ENCODE measurements at places on chromosomes 2 and 18.

DNA sequence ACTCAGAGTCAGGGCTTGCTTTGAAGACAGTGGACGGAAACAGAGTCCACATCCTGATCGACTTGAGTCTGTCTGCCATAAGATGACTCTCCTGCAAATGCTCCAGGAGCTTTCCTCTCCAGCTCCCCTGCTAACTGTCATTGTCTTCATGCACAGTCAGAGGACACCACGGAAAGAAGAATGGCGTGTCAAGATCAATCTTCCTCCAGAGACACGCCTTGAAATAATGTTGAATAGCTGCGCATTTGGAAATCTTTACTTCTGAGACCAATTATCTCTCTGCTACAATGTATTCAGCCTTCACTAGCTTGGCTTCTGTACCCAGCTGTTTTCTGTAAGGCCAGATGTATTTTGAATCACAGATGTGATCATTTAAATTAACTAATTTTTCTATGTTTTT lies 457.2 kb downstream of the CDH2 start:
- no peak for DNase-seq

GRCh38 chr2:215843579-215843978 lies 169.8 kb downstream of the MREG start:
- no peak for DNase-seq

DNA sequence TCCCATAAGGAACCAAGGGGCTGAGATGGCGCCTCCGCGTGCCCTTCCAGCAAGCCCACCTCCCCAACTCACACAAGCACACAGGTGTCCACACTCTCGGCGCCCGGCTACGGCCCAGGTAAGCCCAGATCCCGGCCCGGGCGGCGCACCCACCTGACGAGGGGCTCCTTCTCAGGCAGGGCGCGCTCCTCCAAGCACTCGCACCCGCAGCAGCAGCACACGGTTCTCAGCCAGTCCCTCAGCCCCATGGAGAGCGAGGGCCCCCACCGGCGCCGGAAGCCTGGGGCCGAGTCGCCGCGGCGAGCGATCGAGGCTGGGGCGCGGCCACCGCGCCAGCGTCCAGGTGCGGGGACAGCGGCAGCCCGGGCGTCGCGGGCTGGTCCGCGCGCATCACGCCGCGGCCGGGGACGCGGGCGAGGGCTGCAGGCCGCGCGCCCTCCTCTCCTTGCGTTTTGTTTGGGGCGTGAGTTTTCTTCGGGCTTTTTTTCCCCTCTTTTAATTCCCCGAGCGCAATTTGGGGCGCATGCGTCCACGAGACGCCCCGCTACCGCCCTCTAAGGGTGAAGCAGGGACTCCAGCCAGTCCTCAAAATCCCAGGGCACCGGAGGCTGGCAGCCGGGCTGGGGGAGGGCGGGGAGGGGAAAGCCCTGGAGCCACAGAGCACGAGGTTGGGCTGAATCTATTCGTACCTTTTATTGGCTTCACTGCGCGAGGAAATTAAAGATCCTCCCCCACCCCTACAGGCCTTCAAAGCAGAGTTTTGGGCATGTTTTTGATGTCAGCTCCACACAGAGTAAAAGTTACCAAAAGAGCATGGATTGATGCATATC lies at the start of gene MREG:
TSS of gene MREG (minus strand) at position 472 of the 830 bp plus-strand sequence. CDS start at position 248, 224 bp downstream.
- peak; percentile 85 for DNase-seq

DNA sequence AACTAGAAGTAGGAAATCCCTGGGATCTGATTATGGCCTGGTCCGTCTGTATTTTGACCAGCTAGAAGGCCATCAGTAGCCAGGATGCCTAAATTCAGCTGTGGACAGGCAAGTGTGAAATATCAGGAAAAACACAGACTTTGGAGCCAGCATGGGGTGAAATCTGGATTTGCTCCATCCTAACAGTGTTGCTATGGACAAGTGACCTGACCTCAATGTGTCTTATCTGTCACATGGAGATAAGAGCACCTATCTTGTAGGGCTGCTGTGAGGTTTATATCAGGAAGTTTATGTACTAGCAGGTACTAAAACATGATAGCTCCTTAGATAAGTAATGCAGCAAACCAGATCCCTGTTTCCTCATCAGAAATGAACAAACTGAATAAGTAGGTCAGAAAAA lies 460.4 kb downstream of the STK39 start:
- DNase-seq, result no peak

- no peak for DNase-seq
These were observed 41.2 kb downstream of the SLC9A4 start for GRCh38 chr2:102514061-102514785.

DNA sequence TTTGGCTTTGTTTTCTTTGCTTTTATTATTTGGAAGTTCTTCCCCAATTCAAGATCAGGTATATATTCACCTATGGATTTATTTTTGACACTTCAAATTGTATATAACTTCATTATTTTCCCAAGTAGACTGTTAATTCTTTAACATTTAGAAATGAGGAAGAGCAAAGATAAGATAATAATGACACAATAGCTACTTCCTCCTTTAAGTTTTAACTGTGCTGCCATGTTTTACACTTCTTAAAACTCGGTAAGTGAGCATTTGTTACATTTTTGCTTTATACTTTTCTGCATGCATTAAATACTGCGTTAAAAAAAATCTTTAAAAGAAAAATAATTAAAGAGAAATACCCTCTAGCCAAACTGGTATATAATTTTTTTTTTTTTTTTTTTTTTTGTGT lies 32.5 kb downstream of the SLC66A3 start:
- DNase-seq, result no peak

GRCh38 chr18:33751613-33752221 lies 173.7 kb downstream of the ASXL3 start:
- no peak for DNase-seq

GRCh38 chr2:52428224-52428623 lies 1339.4 kb upstream of the CHAC2 start:
- no peak for DNase-seq

- no peak for DNase-seq
These were observed 34.2 kb upstream of the ELAC1 start for GRCh38 chr18:50933684-50934083.

- no peak for DNase-seq
These were observed 1.4 kb downstream of the RMC1 start for GRCh38 chr18:23504720-23505119.

GRCh38 chr2:98892871-98893270 lies 43.2 kb downstream of the CRACDL start:
- DNase-seq, result no peak

GRCh38 chr18:74577019-74577418 lies 20.7 kb upstream of the ZNF407 start:
- no peak for DNase-seq

DNA sequence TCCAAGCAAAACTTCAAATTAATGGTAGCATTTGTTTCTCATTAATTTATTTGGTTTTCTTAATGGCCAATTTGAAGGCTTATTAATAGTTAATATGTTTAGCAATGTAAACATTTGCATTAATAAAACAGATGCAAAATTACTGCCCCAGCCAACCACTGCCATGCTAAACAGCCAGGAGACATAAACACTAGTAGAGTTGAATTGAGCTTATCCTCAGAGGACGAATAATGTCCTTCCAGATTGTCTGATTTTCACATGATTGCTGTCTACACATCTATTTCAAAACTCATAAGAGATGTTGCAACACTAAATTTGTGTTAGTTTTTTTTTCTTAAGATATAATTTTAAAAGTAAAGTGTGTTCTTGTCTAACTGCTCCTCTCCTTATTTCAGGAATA lies 128.5 kb downstream of the DCC start:
- no peak for DNase-seq

DNA sequence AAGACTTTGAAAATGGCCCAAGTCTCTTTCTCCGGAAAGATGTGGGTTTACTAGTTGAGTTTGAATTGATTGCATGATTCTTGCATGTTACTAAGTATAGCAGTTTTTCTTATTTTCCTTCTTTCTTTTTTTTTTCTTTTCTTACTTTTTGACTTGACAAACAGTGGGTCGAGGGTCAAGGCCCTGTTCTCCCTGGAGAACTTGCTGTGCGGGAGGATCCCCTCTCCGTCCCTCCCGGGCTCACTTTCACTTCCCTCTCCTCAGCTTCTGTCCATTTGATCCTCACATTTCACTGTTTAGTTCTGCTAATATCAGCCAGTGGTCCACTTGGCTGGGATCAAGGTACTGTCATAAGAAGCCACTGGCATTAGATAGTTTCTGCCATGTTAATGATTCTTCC lies 767.4 kb downstream of the TDRD15 start:
- DNase-seq, result no peak

- no peak for DNase-seq
These were observed 312.6 kb upstream of the VRK2 start for GRCh38 chr2:57733956-57734355.

- DNase-seq, result no peak
These were observed 131.5 kb downstream of the CCDC74A start for GRCh38 chr2:131659168-131659572.

- no peak for DNase-seq
These were observed 51.2 kb downstream of the MYO3B start for GRCh38 chr2:170229125-170229524.

- no peak for DNase-seq
These were observed 416.1 kb upstream of the ETAA1 start for GRCh38 chr2:66981074-66981473.

- DNase-seq, result no peak
These were observed 59.4 kb upstream of the CTLA4 start for GRCh38 chr2:203808046-203808750.

DNA sequence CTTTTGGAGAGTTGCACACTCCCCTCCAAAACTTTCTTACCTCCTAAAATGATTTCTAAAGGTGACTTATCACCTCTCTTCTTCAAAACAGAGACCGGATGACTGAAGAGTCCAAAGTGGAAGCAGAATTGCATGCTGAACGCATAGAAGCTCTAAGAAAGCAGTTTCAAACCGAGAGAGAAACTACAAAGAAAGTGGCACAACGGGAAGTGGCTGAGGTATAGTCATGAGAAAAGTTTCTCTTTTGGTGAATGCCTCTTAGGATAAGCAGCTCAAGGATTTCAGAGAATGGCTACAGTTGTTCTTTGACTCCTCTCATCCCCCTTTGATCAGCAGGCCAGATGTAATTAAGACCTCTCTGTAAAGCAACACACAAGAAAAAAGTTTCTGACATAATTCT lies 73.6 kb downstream of the GTF3C3 start:
- no peak for DNase-seq

GRCh38 chr18:6009756-6010155 lies 114.4 kb upstream of the TMEM200C start:
- DNase-seq, result no peak

- no peak for DNase-seq
These were observed 142.9 kb downstream of the ASB1 start for GRCh38 chr2:238569507-238570195.

GRCh38 chr2:120845277-120845676 lies 109.6 kb downstream of the GLI2 start:
- no peak for DNase-seq

- DNase-seq, result no peak
These were observed 27.7 kb upstream of the ACTR2 start for GRCh38 chr2:65199891-65200290.

DNA sequence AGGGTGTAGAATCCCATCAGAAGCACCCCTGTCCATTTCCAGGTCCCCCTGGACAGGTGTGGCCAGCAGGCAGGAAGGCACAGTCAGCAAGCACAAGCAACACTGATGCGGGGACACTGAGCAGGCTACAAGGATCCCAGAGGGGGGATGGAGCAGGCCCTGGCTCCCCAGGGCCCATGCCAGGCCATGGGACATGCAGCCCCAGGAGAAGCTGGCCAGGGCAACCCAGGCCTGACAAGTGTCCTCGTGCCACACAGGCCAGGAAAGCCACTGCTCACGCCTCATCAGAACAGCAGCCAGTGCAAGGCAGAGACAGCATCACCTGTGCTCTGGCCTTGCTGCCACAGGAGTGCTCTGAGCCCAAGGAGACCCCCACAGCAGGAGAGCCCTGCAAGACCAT lies 14.1 kb upstream of the GPC1 start:
- DNase-seq, result no peak

DNA sequence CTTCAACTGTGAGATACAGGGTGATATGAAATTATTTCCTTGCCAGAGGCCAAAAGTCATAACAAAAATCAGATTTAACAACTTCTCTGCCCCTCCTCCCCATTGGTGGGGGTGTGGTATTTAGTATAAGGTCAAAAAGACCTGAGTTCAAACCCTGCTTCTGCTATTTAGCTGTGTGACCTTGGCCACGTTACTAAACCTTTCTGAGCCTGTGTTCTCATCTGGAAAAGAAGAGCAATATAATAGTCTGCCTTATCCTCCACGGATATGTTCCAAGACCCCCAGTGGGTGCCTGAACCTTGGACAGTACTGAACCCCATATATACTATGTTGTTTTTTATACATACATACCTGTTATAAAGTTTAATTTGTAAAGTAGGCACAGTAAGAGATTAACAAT lies 3.7 kb downstream of the CDC42EP3 start:
- no peak for DNase-seq

DNA sequence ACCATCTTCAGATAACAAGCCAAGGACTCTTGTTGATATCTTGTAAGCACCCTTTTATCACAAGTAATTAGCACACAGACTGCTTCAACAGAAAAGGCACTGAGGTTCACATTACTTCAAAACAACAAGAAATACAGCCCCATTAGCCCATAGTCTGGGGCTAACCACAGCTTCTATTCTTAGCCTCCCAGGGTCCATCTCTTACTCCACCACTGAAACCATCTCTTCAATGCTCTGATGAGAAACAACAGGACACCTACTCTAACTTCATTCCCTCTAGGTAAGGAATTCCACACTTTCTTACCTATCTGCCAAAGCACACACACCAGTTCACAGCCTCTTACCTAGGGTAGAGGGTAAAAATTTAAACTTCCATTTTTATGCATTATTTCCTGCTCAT lies 26.4 kb upstream of the CYTIP start:
- no peak for DNase-seq

GRCh38 chr2:191692502-191693115 lies 14.7 kb downstream of the NABP1 start:
- no peak for DNase-seq

GRCh38 chr2:29238497-29238896 lies 123.3 kb downstream of the CLIP4 start:
- no peak for DNase-seq

DNA sequence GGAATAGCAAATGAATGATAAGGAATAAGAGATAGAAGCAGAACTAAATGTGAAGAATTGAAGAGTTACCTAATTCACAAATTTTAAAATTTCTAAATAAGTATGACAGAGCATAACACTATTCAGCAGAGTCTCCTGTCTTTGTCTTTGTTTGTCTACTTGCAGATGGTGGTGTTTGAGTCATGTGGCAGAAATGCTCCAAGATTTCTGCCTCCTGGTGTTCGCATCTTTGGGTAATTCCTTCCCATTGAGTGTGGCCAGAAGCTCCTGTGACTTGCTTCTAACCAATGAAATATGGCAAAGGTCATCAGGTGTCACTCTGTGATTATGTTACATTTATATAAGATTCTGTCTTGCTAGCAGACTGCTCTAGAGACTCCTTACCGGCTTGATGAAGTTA lies 45.6 kb upstream of the GALNT3 start:
- no peak for DNase-seq

DNA sequence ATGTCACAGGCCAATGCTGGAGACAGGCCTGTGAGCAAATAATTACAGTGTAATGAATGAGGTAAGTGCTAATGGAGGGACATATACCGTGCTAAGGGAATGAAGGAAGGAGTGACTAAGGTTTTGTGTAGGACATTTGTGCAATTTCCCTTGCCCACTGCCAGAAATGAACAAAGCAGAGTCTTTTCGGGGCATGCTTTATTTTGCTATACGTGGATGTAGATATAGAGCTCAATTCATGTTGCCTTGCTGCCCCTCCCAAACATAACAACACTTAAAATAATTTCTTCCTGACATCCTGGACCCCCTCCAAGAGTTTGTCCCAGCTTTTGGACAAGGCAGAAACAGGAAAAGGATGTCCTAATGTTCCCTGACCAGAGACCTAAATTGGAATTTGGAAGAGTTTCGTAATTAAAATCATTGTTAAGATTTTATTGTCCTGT lies 23.7 kb upstream of the CD28 start:
- DNase-seq, result no peak

All from activated CD8-positive, alpha-beta memory T cell treated with anti-CD3 and anti-CD28 coated beads, Interleukin-2, amount 50 U/mL, for 4 hours (primary cell).